ENCODE measurements at places on chromosomes 13 and 19. TPM values are rescaled to one million over a fixed set of nuclear protein-coding genes. Genes with fewer than 3 reads are reported as not detected.

DNA sequence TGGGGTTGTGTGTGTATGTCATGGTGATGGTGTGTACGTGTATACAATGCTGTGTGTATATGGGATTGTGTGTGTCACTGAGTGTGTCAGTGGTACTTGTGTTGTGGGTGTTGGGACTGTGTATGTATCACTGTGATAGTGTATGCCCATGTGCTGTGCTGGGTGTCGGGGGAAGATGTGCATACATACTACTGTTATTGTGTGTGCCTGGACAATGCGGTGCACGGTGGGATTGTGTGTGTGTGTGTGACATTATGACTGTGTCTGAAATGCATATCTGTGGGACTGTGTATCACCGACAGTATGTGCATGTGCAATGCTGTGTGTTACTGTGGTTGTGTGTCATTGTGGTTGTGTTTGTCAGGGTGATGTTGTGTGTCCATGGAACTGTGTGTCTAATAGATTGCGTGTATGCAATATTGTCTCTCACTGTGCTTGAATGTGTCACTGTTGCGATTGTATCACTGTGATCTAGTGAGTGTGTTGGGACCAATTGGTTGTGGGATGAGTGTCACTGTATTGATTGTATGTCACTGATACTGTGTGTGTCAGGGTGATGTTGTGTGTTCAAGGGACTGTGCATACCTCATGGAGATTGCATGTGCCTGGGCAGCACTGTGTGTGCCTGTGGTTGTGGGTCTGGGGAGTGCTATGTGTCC, 11.0 kb upstream of the BBC3 start:
- DNase-seq: no peak
- peaks cover 16% of the 10 kb centered on the region for H3K4me1 ChIP-seq
- no peaks in the 10 kb centered on the region for H3K36me3 ChIP-seq
- H3K27ac ChIP-seq: no peak overlapping the region
- no peak overlapping the region for H3K4me3 ChIP-seq
- H3K27me3 ChIP-seq: peaks cover 3% of the 10 kb centered on the region

DNA sequence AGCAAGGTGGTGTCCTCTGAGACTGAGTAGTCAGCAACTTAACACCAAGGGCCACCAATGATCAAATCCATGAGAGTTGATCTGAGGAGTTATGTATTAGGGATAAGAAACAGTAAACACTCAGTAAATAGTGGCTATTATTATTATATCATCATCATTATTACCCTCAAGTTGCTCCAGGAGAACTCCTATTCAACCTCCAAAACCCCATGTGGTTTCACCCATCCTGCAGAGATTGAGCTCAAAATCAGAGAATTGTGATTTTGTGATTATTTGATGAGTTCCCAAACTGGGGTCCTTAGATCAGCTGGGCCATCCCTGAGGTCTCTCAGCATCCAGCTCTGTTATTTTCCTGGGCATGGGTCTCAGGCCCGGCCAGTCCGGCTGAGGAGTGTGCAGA, 3.5 kb upstream of the CGB7 start:
- H3K27me3 ChIP-seq: peaks cover 24% of the 10 kb centered on the region
- no peak overlapping the region for H3K4me3 ChIP-seq
- DNase-seq: no peak
- H3K36me3 ChIP-seq: peaks cover 4% of the 10 kb centered on the region
- H3K27ac ChIP-seq: no peak overlapping the region

DNA sequence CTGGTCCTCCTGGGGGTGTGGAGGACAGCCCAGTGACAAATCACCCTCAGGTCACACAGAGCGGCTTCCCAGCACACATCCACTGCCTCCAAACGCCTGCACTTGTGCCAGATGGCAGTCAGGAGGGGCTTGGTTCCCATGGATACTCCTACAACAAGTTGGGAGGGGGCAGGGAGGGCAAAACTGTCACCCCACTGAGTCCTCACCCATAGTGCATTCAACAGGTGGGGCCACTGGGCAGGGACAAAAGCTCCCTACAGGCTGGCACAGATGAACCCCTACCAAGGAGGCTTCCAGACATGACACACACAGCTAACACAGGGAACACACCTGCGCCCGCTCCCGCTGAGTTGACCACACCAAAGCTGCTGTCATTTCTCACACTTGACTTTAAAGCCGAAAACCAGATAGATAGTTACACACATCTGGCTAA, 120.5 kb downstream of the STK24 start:
- no peak overlapping the region for H3K27ac ChIP-seq
- no peaks in the 10 kb centered on the region for H3K27me3 ChIP-seq
- peaks cover 46% of the 10 kb centered on the region for H3K36me3 ChIP-seq
- DNase-seq: no peak
- no peak overlapping the region for H3K4me3 ChIP-seq

Gene IGSF23
- total RNA-seq: not detected

- H3K27me3 ChIP-seq: peaks cover 2% of the 10 kb centered on the region
- peaks cover 4% of the 10 kb centered on the region for H3K4me1 ChIP-seq
- no peak overlapping the region for H3K27ac ChIP-seq
- H3K4me3 ChIP-seq: no peak overlapping the region
- no peak for DNase-seq
- no peaks in the 10 kb centered on the region for H3K36me3 ChIP-seq
These were observed 62.9 kb upstream of the OXGR1 start for GRCh38 chr13:97057176-97057575.

GRCh38 chr19:47363758-47364531, 14.8 kb downstream of the DHX34 start:
- H3K4me1 ChIP-seq: no peaks in the 10 kb centered on the region
- no peak for DNase-seq
- no peak overlapping the region for H3K27ac ChIP-seq
- H3K36me3 ChIP-seq: peaks cover 25% of the 10 kb centered on the region
- H3K27me3 ChIP-seq: no peaks in the 10 kb centered on the region

GRCh38 chr19:28543244-28543776, 669.6 kb downstream of the UQCRFS1 start:
- no peak overlapping the region for H3K27ac ChIP-seq
- H3K27me3 ChIP-seq: peaks cover 2% of the 10 kb centered on the region
- no peak overlapping the region for H3K4me3 ChIP-seq
- no peaks in the 10 kb centered on the region for H3K36me3 ChIP-seq
- DNase-seq: no peak
- no peaks in the 10 kb centered on the region for H3K4me1 ChIP-seq

- no peak for DNase-seq
- no peak overlapping the region for H3K4me3 ChIP-seq
- H3K27ac ChIP-seq: no peak overlapping the region
- H3K27me3 ChIP-seq: no peaks in the 10 kb centered on the region
These were observed 1171.3 kb downstream of the EFNB2 start for GRCh38 chr13:105364191-105364590.

DNA sequence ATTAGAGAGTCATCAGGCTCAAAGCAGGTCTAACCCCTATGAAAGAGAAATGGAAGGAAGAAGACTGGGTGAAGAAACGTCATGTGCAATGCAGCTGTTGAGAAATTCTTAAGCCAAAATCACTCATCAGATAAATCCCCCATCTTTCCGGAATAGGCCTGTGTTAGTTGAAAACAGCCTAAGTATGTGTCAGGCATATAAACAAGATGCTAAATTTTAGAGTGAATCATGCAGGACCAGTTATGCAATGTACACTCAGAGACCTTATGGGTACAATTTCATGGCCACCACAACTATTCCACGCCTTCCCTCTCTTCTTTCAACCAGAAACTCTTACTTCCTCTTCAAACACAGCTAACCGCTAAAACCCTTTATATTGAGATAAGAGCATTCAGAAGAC, 717.7 kb upstream of the ATXN8OS start:
- no peak for DNase-seq
- no peaks in the 10 kb centered on the region for H3K4me1 ChIP-seq
- no peaks in the 10 kb centered on the region for H3K27me3 ChIP-seq
- H3K36me3 ChIP-seq: no peaks in the 10 kb centered on the region
- no peak overlapping the region for H3K27ac ChIP-seq

DNA sequence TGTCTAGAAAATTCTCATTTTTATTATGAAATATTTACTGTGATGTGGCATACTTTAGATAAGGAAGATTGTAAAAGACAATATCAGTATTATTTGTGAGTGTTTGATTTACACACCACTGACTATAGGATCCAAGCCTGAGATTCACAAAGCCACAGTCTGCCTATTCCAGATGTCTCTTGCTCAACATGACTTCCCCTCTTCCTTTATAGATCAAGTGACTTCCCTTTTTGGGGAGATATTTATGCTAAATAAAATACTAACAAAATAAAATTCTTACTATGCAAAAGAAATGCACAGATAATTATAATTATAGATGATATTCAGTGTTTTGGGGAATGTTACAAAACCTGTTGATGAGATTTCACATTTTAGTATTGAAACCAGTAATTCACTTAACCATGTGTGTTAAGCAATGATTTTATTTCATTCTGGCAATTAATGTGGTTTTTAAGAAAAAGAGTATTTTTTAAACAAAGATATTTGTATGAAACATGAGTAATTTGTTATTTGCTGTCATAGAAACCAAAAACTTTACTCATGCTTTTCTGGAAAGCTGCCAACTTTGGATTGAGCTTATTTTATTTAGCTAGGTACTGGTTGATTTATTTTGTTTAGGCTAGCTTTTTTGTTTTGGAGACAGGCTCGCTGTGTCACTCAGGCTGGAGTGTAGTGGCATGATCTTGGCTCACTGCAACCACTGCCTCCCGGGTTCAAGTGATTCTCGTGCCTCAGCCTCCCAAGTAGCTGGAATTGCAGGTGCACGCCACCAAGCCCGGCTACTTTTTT, 13.7 kb upstream of the GPR183 start:
- no peak overlapping the region for H3K4me3 ChIP-seq
- peak overlapping the region; percentile 56 for H3K27ac ChIP-seq

DNA sequence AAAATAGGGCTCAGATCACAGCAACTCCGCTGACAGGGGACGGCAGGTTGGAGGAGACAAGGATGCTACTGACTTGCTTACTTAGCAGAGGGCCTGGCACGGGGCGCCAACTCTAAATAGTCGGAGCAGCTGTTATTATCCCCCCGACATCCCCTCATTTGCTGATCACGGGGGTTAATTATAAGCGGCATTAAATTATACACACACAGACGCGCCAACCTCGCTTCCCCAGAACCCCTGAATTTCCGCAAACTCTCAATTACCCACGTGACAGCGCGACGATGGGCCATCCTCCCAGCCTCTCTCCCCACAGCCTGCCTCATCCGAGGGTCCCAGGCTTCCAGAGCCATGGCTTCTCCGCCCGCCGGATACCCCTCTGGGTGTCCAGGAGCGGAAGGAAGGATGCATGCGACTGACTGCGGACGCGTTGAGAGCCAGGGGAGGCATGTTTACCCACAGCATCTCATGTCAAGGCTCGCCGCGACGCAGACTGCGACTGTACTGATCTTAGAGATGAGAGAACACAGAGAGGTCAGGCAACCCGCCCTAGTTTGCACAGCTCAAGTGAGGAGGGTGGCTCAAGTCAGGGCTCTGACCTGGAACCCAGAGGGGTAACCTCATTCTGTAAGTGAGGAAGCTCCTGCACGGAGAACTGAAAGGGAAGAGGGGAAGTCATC, 5.7 kb downstream of the PTPRS start:
- H3K4me1 ChIP-seq: peaks cover 9% of the 10 kb centered on the region
- no peak overlapping the region for H3K27ac ChIP-seq
- no peak overlapping the region for H3K4me3 ChIP-seq
- H3K36me3 ChIP-seq: no peaks in the 10 kb centered on the region

- H3K36me3 ChIP-seq: no peaks in the 10 kb centered on the region
- H3K27ac ChIP-seq: no peak overlapping the region
- no peaks in the 10 kb centered on the region for H3K4me1 ChIP-seq
- peaks cover 11% of the 10 kb centered on the region for H3K27me3 ChIP-seq
- DNase-seq: no peak
- no peak overlapping the region for H3K4me3 ChIP-seq
These were observed 54.7 kb upstream of the DCT start for GRCh38 chr13:94534166-94534565.

Gene ETV2
- 1.5 TPM for total RNA-seq

DNA sequence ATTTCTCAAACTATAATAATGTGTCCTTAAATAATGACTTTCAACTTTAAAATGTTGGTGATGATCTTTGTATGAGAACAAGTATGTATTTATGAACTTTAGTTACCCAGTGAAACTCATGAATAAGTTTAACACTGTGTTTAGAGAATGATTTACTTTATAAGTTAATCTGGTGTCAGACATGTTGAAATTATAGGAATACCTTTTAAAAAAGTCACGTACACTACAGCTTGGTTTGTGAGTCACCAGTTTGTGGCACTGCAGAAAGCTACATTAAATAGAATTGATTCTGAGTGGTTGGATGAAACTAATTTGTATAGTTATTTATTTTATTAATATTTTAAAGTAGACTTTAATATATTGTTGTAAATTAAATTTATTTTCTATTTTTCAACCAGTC, 1366.2 kb upstream of the PCDH20 start:
- H3K36me3 ChIP-seq: no peaks in the 10 kb centered on the region
- H3K27me3 ChIP-seq: no peaks in the 10 kb centered on the region
- DNase-seq: no peak
- H3K4me3 ChIP-seq: no peak overlapping the region
- no peaks in the 10 kb centered on the region for H3K4me1 ChIP-seq

Gene CYP4F8
- not detected for total RNA-seq

GRCh38 chr19:57240311-57241090, at the start of gene ZNF805:
Gene ZNF805, plus strand, starts transcription at chr19:57240632. Its CDS starts 260 bp downstream, at chr19:57240892.
- H3K36me3 ChIP-seq: peaks cover 9% of the 10 kb centered on the region
- DNase-seq: peak; percentile 93
- H3K27me3 ChIP-seq: no peaks in the 10 kb centered on the region
- H3K27ac ChIP-seq: peak within 1 kb of the TSS; percentile 99
- peaks cover 19% of the 10 kb centered on the region for H3K4me1 ChIP-seq

Gene NMRK2
- total RNA-seq: not detected

All from mesothelial cell of epicardium (in vitro differentiated cells).